ENCODE measurements at places on chromosomes 4 and X.

GRCh38 chrX:129123795-129124194 is 399.5 kb downstream of the SMARCA1 start:
- DNase-seq, result no peak

- DNase-seq, result no peak
Observed at GRCh38 chrX:14712096-14712495, 160.8 kb downstream of the FANCB start.

DNA sequence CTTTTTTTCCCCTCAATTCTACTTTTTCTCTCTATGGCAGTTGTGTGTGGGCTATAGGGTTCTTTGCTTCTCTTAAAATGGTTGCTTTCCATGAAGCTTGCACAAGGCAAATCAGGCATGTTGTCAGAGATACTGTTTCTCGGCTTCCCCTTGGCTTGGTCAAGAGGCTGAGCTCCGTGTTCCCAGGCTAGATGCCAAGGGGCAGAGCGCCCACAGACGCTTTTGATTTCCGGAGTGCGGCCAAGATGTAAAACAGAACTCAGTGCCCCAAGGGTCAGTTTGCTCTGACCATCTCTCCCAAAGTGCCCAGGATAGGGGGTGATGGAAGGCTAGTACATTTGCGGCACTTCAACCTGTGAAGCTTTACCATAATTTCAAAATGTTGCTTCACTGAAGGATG is 64.2 kb upstream of the DIPK2B start:
- DNase-seq, result no peak

DNA sequence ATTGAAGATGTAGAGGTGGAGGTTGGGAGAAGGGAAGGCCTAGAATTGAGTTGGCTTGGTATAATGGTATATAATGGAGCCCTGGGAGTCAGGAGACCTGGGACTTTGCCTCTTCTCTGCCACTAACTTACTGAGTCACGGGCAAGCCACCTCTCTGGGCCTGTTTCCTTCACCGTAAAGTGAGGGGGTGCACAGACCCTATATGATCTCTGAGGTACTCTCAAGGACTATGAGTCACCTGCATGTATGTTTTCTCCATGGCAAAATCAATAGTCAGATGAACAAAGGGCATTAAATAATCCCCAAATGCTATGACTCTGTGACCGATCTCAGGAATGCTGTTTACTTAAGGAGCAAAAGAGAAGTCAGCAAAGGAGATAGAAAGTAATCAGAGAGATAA is 5.1 kb downstream of the P2RY4 start:
- DNase-seq, result no peak

GRCh38 chr4:103786014-103786413 is 66.2 kb upstream of the TACR3 start:
- DNase-seq, result no peak

- DNase-seq, result no peak
Observed at GRCh38 chr4:12724510-12724909, 759.6 kb downstream of the RAB28 start.

- DNase-seq, result no peak
Observed at GRCh38 chr4:124018383-124019317, 622.1 kb downstream of the SPRY1 start.

DNA sequence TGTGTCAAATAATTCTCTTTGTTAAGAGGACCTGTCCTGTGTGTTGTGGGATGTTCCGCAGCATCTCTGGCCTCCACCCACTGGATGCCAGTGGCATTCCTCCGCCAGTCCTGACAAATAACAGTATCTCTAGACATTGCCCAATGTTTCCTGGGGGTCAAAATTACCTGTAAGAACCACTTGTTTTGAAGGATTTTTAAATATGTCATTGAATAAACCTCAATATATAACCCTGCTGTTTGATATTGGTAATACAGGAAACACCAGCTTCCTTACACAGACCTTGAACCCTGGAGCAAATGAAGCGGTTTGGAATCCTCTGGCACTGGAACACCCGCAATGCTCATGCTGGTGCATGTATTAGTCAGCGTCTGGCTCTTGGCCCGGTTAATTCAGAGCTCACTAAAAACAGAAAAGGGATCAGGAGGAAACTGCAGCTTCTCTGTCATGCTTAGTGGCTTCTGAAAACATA is 101.3 kb downstream of the TBL1X start:
- DNase-seq, result no peak

- no peak for DNase-seq
Observed at GRCh38 chrX:74248889-74249288, 55.1 kb upstream of the ZCCHC13 start.

DNA sequence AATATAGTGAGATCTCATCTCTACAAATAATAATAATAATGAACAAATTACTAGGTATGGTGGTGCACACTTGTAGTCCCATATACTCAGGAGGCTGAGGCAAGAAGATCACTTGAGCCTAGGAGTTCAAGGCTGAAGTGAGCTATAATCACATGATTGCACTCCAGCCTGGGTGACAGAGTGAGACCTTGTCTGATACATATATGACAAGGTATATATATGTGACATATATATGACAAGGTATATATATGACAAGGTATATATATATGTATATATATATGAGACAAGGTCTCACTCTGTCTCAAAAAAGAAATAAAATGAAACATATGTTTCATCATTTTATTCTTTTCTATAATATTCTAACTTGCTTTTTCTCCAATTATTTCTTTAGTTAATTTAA is 278.1 kb upstream of the TET2 start:
- DNase-seq, result no peak

GRCh38 chrX:120365320-120365719 is 3.4 kb downstream of the ATP1B4 start:
- peak; percentile 1 for DNase-seq

- no peak for DNase-seq
Observed at GRCh38 chrX:1657367-1658070, 42.7 kb downstream of the ASMT start.

DNA sequence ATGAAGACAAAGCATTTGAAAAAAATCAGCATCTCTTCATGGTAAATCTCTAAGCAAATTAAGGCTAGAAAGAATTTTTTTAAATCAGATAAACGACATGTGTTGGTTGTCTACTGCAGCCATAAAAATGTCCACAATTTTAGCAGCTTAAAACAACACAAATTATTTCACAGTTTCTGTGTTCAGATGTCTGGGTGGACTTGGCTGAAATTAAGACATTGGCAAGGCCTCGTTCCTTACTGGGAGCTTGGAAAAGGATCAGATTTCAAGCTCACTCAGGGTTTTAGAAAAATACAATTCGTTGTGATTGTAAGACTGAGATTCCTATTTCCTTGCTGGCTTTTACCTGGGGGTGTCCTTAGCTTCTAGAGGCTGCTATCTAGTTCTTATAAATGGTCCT is 1470.6 kb downstream of the PCDH19 start:
- no peak for DNase-seq

GRCh38 chr4:2393353-2394270 is 24.8 kb downstream of the ZFYVE28 start:
- no peak for DNase-seq

- DNase-seq, result no peak
Observed at GRCh38 chrX:151702741-151703340, 7.6 kb downstream of the PRRG3 start.

- no peak for DNase-seq
Observed at GRCh38 chr4:40976343-40976742, 226.6 kb downstream of the NSUN7 start.

DNA sequence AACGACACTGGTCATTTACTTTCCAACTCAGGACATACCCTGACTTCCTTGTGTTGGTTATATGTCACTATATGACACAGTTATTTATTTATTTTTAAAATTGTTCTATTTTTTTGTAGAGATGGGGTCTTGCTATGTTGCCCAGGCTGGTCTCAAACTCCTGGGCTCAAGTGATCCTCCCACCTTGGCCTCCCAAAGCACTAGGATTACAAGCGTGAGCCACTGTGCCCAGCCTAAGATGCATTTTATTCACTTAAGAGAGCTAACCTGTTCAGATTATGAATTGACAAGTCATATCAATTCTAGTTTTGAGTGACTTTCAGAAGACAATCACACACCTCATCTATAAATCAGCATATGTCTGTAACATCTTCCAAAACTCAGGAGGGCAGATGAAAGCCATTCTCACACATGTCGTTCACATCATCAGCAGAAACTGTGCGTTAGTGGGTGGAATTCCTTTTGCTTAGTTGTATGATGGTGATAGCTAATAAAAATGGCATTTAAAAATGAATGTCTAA is 9.4 kb upstream of the RHOH start:
- DNase-seq, result no peak

DNA sequence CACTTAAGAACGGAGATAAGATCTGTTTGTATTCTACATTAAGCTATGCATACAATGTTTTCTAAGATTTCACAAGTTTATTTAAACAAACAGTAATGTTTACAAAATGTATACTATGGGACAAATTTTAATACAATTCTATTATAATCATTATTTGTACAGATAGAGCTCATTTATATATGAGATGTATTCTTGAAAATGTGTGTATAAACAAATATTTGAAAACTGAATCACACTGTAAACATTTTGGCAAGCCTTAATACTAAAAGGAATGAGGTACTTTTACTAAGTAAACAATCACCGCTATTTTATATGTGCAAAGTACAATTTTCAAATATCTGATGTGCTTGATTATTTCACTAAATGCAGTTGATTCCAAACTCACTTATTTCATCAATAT is 119.2 kb upstream of the MAB21L2 start:
- DNase-seq, result no peak

DNA sequence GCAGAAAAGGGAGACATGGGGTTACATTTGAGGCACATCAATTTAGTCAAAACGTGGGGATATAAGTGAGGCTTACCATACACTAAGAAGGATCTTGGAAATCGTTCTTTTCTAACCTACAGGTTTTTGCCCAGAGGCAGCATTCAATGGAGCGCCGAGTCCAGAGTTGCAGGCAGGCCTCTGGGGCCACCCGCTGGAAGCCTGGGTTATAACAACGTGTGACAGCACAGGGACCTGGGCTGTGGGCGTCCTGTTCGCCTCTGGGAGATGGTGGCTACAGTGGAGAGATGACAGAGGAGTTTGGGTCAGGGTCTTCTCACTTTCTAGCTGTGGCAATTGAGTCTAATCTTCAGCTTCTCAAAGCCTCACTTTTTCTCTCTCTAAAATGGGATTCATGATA is 53.9 kb downstream of the ENPP6 start:
- DNase-seq, result no peak

- no peak for DNase-seq
Observed at GRCh38 chr4:110020646-110021443, 108.2 kb downstream of the EGF start.

GRCh38 chrX:155144926-155145325 is 71.3 kb upstream of the VBP1 start:
- no peak for DNase-seq

DNA sequence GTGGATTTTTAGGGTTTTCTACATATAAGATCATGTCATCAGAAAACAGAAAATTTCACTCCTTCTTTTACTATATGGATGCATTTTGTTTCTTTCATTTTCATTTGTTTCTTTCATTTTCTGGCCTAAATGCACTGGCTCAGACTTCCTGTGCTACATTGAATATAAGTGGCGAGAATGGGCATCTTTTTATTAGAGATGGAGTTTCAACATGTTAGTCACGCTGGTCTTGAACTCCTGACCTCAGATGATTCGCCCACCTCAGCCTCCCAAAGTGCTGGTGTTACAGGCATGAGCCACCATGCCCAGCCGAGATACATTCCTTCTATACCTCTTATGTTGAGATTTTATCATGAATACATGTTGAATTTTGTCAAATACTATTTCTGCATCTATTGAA is 61.8 kb downstream of the BRWD3 start:
- no peak for DNase-seq

All from stimulated activated CD8-positive, alpha-beta memory T cell treated with anti-CD3 and anti-CD28 coated beads, Interleukin-4, amount 100 ng/mL, for 4 hours (primary cell).